ENCODE measurements at places on chromosomes 11 and 22.

DNA sequence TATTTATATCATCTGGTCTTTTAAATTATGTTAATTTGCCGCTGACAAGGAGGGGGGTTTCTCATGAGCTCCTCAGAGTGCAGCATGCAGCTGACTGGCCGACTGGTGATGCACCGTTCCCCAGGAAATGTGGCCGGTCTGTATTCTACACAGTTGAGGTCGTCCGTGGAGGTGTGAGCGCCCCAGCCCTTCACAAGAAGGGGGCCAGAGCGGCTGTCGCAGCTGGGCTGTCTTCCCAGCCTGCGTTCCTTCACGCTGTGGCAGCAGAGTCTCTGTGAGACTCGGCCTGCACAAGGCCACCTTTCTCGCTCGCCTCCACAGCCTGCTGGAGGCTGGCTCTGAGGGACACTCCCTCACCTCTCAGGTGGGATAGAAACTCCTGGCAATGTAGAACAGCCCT lies 43.2 kb downstream of the AP2A2 start:
- no peak for DNase-seq

DNA sequence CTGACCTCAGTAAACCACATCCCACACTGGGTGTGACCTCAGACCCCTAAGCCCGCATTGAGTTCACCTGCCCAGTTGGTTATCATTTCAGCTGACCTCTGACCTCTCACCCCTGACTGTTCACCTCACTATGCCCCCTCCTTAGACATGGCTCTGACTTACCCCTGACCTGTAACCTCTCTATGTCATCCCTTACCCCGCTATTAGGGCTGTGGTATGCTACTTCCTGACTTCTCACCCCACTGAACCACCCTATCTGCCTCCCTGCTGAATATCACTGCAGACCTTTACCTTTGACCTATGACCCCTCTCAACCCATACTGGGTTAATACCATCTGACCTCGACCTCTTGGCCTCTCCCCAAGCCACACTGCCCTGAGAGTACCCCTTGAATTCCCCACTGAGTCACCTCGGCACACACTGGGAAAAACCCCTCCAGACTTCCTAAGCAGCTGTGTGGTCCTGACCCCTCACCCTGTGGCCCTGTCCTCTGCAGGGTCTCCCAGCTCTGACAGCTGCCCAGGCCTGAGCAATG lies 8.3 kb downstream of the PLCB3 start:
- DNase-seq: no peak

- DNase-seq: no peak
Observed at GRCh38 chr11:73114835-73115220, 27.3 kb downstream of the FCHSD2 start.

DNA sequence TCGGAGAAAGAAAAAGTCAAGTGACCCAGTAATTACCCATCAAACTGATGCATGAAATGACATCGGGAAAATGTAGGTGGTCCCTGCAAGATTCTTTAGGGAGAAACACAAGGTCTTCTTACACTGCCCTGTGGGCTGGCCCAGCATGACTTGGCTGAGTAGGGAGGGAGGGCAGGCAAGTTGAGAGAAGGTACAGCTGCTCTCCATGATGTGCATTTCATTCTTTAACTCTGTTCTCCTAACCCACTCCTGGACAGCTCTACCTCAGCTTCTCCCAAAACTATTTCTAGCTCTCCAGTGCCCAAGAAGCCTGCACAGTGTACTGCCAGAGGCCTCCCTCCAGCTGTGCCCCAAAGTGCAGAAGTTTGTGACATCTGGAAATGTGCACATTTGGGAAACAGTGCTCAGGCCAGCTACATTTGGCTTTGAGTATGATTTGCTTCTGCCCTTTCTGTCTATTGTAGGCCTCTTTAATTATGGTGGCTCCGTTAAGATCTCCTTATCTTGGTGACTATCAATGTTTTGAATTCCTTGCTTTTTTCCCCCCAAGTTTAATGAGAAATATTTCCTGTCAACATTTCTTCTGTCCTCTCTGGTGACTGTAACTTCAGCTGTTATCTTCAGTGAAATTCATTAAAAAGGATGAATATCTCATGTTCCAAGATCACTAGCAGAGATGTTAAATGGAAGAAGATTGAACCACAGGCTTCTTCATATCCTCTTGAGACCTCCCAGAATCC lies 26.7 kb upstream of the PRSS23 start:
- no peak for DNase-seq

- no peak for DNase-seq
Observed at GRCh38 chr22:28771195-28771791, 1.2 kb upstream of the CCDC117 start.

- no peak for DNase-seq
Observed at GRCh38 chr11:60211206-60211605, 28.3 kb upstream of the MS4A6A start.

GRCh38 chr11:45930031-45930794 lies 7.8 kb downstream of the LARGE2 start:
- no peak for DNase-seq

GRCh38 chr22:26401726-26402125 lies 27.3 kb upstream of the ASPHD2 start:
- DNase-seq: no peak

DNA sequence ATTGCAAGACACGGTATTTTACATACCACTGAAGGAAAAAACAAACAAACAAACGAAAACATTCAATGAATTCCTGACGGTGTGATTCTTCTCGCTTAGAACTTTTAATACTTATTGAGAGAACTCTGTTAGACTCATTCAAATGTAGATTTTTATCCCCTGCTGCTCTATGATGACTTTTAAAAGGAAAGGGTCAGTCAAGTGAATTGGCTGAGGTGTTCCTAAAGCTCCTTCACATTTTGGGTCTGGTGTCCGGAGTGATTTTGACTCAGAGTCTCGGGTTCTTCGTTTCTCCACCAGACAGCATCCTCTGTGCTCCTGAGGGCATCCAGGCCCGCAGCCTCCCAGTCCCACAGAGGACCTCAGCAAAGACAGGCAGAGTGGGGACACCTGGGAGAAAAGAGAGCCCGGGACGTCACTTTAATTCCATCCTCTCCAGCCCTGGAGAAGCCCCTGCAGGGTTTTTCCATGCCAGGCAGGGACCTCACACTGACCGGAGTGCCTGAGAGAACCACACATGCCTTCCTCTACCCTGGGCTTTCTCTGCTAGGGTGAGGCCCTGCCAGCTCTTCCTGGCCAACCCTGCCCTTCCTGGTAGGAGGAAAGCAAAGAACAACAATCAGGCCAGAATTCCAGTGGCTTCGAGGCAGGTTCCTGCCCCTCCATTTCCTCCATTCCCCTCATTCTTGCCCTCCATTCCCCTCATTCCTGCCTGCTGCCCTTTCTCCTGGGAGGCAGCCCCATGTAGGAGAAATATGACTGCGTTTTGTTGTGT lies 1.4 kb upstream of the CSF2RB start:
- DNase-seq: no peak

- DNase-seq: no peak
Observed at GRCh38 chr11:36534276-36534840, 24.3 kb upstream of the TRAF6 start.

GRCh38 chr22:28442711-28443525 lies 236.7 kb downstream of the TTC28 start:
- DNase-seq: peak; percentile 54

DNA sequence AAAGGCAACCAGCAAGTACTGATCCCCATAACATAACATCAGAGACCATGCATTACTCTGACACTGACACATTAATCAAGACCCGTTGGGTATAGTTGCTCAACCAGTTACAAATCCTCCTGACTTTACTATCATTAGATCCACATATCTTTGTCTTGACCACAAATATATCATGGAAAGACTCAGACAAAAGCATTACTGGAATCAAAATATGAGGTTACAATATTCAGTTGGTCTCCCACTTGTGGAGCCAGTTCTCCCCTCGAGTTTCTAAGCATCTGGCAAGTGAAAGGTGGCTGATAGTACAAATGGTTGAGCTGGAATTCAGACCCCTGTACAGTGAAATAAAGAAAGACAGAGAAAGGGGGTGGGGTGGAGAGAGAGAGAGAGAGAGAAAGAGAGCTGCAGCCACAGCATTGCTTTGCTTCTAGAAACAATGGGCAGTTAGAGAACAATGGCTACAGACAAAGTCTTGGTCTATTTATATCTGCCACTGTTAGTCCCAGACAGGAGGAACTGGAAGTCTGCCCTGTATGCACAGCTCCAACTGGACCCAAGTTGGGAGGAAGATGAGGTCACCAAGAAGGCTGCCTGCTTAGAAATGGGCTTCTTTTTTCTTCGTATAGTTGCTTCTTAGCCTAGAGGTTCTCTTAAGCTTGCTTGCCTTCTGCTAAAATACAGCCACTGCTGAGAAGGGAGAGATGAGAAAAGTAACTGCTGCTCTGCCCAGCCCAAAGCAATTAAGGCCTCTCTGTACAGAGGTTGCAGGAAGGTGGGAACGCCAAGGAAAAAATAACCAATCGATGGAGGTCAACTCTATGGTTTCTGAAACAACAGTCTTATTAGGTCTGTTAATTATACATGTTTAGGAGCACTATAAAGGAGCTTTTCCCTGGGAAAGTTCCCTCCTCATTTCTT lies 85.5 kb downstream of the ETS1 start:
- DNase-seq: no peak

GRCh38 chr22:17576470-17576869 lies 13.2 kb downstream of the SLC25A18 start:
- DNase-seq: no peak

DNA sequence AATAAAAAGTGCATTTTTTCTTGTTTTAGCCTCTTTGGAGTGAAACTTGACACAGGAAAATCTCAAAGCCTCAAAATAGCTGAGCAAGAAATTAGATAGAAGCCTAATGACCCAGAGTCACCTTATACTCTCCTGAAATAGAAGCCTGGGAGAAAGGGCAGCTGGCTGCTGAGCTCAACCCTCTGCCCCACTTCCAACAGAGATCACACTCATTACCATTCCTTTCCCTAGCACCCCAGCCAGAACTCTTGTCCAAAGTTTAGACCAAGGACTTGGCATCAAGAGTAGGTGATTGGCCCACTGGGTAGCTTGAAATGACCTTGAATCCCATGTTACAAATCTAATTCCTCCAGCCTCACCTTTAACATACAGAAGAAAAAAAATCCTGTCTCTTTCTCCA lies 62.7 kb upstream of the AMOTL1 start:
- no peak for DNase-seq

- no peak for DNase-seq
Observed at GRCh38 chr11:39741066-39741465, 1718.4 kb downstream of the LRRC4C start.

GRCh38 chr11:69598147-69598546 lies 42.8 kb upstream of the CCND1 start:
- no peak for DNase-seq

GRCh38 chr11:111526501-111526900 lies 11.9 kb downstream of the HOATZ start:
- no peak for DNase-seq

DNA sequence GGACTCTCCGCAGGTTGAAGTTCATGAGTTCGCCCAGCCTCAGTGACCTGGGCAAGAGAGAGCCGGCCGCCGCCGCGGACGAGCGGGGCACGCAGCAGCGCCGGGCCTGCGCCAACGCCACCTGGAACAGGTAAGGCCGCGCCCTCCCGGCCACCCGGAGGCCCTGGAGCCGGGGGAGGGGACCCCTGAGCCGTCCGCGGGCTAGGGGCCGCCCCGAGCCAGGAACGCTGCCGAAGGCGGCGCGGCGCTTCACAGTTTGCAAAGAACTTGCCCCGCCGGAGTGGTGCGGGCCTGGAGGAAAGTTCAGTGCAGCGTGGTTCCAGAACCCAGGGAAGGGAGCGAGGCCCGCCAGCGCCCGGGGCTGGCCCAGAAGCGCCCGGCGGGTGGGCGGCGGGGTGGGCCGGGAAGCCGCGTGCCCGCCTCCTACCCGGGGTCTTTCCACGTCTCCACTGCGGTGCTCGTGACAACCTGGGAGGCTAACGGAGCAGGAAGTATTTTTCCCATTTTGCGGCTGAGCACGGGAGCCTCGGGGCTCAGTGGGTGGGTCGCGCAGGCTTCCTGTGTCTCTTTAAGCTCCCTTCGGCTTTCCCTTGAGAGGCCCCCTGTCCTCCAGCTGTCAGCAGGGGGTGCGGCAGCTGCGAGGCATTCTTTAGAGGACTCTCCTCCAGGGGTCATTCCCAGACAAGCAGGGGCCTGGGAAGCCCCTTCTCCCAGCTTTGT lies 635 bp downstream of the PRR5 start:
- no peak for DNase-seq

DNA sequence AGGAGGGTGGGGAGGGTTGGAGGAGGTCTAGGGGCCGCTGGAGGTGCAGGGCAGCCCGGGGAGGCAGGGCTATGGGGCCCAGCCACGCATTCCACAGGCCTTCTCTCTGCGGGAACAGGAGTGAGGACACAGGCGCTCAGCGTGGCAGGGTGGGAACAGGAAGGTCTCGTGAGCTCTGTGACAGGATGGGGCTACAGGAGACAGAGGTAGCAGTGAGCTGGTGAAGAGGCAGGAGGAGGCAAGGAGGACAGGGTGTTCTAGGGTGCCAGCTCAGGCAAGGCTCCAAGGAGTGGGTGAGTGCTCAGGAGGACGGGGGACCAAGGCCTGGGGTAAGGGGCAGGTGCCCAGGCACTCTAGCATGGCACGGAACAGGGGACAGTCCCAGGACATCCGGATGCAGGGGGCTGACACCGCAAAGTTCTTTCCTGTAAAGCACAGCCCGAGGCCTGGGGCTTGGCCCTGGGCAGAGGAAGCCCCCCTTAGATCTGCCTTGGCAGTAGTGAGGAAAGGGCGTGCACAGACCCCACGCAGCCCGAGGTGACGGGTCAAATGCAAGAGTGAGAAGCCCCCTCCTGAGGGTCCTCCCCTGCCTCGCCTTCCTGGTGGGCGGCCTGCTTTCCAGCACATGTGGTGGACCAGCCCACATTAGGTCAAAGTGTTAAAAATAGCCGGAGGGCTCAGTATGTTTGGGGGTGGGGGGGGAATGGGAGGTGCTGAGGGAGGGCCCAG lies 4.7 kb upstream of the NEAT1 start:
- DNase-seq: no peak

DNA sequence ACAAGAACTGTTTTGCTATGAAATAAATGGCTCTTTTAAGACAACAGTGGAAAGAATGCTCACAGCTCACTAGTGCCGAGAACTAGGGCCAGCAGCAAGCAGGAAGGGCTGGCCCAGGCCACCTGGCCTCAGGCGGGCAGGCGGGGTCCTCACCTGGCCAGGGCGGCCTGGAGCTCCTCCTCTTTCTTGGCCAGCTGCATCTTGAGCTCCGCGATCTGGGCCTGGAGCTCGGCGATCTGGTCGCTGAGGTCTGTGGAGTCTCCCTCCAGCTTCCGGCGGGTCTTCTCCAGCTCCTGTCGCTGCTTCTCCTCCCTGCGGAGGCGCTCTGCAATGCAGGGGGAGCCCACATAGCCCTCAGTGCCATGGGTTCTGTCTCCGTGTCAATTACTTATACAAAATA lies 43.8 kb downstream of the APOL1 start:
- DNase-seq: no peak

- no peak for DNase-seq
Observed at GRCh38 chr11:88689548-88690240, 352.2 kb upstream of the CTSC start.

- DNase-seq: no peak
Observed at GRCh38 chr11:34844463-34845112, 71.6 kb downstream of the APIP start.

- DNase-seq: peak; percentile 72
Observed at GRCh38 chr11:119432484-119433357, 9.7 kb upstream of the THY1 start.
